ENCODE measurements at places on chromosomes 4 and X.

GRCh38 chrX:123610915-123611314 lies 121.9 kb downstream of the THOC2 start:
- DNase-seq = no peak

- peak; percentile 87 for DNase-seq
These were observed 313.6 kb upstream of the DDX53 start for GRCh38 chrX:22686138-22686541.

DNA sequence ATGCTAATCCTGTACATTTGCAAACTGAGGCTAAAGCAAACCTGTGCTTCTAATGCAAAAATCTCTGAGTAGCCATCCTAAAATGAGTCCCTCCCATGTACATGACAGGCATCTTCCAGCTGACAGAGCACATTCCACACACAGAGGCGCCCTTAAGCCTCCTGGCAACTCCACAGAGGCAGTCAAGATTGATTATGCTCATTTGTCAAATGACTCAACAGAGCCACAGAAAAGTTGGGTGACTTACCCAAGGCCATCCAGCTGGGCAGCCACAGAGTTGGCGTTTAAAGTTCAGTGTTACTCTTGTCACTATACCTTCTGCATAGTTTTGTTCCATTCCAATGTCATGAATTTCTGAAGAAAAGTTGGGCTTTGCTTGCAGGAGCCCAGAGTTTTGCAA lies 394.6 kb upstream of the FGF13 start:
- DNase-seq = peak; percentile 13

DNA sequence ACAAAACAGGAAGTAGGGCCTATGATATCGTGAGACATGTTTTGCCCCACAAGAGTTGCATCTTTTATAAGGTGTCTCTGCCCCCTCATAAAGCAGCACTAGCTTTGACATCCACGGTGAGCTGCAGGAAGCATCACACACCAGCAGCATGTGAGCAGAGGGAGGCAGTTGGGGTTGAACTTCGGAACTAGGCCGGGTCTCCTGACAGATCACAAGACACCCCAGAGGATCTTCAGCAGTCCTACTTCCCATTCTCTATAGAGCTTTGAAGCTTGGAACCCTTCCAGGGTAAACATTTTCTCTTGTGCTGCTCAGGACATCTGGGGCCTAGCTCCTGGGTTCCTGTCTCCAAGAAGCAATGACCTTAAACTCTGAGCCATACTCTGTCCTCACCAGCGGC lies 27.5 kb downstream of the YY2 start:
- DNase-seq = no peak

- no peak for DNase-seq
These were observed 32.4 kb downstream of the SLC2A9 start for GRCh38 chr4:9988933-9989332.

DNA sequence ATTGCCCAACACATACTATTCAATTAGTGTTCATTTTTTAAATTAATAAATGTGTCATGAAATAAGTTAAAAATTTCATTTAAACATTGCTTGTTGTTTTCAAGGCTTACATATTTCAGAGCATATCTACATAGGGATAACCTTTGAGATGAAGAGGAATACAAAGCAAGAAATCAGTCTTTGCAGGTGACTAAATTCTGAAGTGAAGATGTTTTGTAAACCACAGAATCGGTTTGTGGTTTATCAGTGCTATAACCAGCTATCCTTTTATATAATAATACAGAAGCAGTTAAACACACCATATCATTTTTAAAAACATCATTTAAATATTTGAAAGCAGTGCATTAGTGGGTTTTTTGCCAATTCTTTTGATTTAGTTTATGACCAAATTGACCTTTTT lies 26.9 kb downstream of the FAM241A start:
- no peak for DNase-seq

GRCh38 chr4:85790582-85790981 lies 315.6 kb downstream of the ARHGAP24 start:
- peak; percentile 79 for DNase-seq

- DNase-seq = no peak
These were observed 480.2 kb downstream of the SMARCA1 start for GRCh38 chrX:129043138-129043537.

DNA sequence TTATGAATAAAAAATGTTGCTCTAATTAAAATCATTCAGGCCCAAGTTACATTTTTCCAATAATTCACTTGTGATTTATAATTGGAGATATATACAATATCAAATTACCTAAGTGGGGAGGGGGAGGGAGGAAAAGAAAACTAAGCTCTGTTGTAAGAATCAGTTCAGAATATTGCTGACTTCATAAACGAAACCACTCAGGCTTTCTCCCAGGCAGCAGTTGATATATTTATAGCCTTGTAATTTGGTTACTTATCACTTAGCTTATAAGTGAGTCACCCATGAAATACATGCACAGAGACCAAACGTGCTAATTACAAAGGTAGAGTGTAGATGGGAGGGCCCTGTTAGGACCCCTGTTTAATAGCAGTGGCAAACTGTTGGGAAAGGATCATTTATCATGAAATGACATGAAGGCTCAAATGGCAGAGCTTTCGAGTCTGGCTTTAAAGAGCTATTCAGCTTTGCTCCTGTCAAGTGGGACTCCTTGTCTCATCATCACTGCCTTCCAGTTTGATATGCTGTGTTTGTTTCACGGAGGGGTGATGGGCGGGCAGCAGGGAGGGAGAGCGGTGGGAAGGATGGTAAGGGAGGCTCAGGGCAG lies 105.6 kb upstream of the PGRMC2 start:
- peak; percentile 73 for DNase-seq

- no peak for DNase-seq
These were observed 111.7 kb downstream of the AMER1 start for GRCh38 chrX:64093761-64094160.

DNA sequence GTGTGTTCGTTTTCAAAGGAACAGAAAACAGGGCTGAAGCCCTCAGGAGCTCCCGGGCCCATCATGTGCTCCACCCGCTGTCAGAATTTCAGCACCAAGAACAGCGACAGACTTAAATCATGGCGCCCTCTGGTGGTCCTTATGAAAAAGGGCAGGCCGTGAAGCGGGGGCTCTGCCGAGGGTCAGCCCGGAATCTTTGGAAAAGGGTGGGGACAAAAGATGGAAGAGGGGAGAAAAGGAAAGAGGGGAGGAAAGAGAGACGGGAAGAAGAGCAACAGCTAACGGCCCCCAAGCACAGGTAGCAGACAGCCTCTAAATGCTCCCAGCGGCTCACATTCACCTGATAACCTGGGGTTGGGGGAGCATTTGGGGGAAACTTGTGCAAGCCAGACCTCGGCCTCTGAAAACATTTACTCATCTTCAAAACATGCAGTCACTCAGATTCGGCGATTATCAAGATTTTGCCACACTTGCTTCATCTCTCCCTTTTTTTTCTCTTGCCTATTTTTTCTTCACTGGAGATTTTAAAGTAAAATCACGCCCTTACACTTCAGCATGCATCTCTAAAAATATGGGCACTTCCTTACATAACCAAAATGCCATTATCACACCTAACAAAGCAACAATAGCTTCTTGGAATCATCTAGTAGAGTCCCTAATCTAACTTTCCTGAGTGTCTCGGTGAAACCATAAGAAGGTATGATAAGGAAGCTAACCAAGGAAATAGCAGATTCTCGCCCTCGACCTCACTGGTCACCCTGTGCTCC lies 28.1 kb upstream of the MAN2B2 start:
- DNase-seq = peak; percentile 78

DNA sequence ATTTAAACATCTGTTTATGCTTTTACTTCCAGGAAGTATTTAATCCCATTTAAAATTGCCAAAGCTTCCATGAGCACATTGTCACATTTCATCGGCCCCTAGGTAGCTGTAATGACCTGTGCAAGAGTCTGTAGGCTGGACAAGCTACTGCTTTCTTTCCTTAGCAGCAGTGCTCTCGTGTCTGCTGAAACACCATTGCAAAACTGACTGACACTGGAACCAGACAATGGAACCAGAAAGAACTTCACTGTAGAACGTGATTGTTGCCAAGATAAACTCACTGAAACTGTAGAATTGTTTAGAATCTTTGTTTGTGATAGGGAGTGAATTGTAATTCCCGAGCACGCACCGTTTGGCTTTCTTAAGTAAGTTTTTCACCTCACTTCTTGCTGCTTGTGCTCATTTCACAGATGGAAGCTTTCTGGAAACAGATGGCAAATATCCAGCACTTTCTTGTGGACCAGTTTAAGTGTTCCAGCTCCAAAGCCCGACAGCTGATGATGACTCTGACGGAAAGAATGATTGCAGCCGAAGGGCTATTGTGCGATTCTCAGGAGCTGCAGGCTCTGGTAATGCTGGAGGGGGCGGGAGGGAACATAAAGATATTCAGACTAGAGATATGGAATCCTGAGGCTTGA lies 36.9 kb downstream of the EVC start:
- peak; percentile 95 for DNase-seq

GRCh38 chr4:141637565-141637964 lies 1.2 kb downstream of the IL15 start:
- peak; percentile 36 for DNase-seq

GRCh38 chr4:22456291-22456690 lies 59.6 kb downstream of the ADGRA3 start:
- no peak for DNase-seq

GRCh38 chr4:111274486-111274885 lies 651.6 kb upstream of the PITX2 start:
- DNase-seq = peak; percentile 14

DNA sequence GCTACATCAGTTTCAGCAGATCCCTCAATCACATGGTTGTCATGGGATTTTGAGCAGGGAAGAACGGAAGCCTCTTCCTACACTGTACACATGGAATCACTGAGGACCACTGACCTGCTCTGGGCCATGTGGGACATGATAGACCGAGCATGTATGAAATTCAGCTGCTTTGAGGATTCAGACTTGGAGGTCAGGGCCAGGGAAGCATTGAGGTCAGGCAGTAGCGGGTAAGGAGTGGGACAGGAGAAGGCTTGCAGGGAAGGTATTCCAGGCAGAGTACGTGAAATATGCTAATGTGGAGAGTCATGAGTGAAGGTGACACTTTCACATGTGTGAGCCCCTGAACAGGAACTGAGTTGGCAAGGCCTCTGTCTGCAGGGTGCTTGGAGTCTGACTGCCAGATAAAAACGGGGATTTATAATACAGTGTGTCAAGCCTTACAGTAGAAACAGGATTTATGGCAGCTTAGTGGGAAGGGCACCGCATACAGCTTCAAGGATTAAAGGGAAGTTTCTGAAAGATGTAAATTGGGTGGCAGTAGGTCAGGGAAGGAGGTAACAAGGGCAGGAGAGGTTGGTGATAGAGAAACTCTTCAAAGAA lies 111.7 kb downstream of the STK32B start:
- no peak for DNase-seq

- DNase-seq = no peak
These were observed 213.5 kb downstream of the GUCY2F start for GRCh38 chrX:109268340-109268739.

- DNase-seq = no peak
These were observed 161.1 kb downstream of the RBM46 start for GRCh38 chr4:154942176-154942575.

GRCh38 chrX:30150196-30150895 lies 65.0 kb upstream of the MAGEB2 start:
- DNase-seq = no peak

GRCh38 chr4:150318971-150319370 lies 240.7 kb downstream of the DCLK2 start:
- no peak for DNase-seq

- DNase-seq = no peak
These were observed 171.5 kb downstream of the SMIM20 start for GRCh38 chr4:26085551-26085950.

DNA sequence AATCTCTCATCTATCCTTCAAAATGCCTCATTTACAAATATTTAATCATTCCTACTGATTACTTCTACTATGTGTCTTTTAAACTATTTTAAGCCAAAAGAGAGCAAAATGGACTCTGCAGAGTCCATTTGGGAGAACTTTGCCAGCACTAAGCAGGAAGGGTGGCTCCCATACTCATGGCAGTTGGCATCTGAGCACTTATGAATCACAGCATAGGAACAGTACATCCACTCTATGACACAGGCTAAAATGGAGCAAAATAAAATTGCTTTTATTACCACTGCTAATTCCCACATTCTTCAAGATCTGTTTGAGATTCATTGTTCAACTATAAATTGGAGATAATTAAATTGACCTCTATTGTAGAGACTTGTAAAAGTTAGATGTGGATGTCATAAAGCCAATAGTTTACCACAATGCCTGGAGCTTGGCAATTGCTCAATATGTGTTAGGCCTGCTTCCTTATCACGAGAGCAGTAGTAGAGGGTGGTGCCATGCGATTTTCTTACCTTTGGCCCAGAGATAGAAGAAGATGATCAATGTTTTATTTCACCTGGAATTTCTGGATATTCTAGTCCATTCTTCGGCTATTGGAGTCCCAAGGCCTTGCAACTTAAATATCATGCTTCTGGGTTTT lies 19.1 kb downstream of the HPGD start:
- no peak for DNase-seq

DNA sequence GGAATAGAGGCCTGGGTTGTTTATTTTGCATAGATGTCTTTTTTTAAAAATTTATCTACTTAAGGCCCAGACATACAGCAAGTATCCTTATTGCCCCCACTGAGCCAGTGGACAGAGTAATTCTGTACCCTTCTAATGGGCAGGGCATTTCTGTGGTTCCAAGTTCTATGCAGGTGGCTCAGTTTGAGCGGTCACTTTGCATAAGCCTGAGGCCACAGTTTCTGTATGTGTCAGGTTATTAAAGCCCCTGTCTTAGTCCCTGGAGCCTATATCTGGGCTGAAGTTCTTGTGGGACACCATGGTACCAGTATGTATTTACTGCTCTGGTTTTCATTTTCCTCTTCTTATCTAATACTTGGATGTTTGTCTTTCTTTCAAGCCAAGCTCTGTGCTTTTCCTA lies 168.8 kb downstream of the MID1IP1 start:
- no peak for DNase-seq

GRCh38 chrX:39941332-39941920 lies 156.3 kb downstream of the BCOR start:
- DNase-seq = peak; percentile 65

GRCh38 chr4:83712890-83713289 lies 177.0 kb downstream of the GPAT3 start:
- DNase-seq = no peak

GRCh38 chr4:39118034-39118658 lies 56.1 kb downstream of the KLHL5 start:
- DNase-seq = no peak

DNA sequence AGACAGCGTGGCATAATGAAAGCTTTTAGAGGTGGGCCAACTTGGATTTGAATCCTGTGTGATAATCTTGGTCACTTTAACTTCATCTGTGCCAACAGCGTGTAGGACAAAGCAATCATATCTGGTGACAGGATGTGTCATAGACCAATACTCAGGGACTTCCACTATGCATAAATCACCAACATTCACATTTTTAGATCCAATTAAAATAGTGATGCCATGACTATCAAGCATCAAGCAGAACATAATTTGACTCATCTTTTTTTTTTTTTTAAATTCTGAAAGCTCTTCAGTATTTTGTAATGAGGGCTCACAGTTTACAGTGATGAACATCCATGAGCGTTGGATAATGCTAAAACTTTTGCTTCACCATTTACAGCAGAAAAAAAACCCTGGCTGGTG lies 27.3 kb upstream of the RAPGEF2 start:
- peak; percentile 45 for DNase-seq

DNA sequence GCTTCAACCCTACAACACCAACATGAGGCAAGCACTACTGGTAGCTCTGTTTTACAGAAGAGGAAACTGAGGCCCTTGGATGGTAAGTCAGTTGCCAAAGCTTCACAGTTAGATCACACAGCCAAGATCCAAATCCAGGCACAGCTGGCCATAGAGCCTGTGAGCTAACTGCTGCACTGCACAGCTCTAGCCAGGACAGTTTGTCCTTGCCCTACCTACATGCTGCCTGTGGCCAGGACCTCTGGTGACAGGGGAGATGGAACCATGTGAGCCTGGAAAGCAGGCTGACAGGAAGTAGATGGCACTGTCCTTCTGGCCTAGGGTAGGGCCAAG lies 257.8 kb downstream of the FBXW7 start:
- no peak for DNase-seq
